Neural progenitor cell (in vitro differentiated cells): ENCODE measurements at places on chromosomes 6 and 20. TPM values are rescaled to one million over a fixed set of nuclear protein-coding genes. Genes with fewer than 3 reads are reported as not detected.
A peak's percentile ranks its signal among the peaks of the same experiment; 100 is the strongest.

TRIM38 gene
- total RNA-seq = 0.25 and 0.30 TPM in 2 replicates

DNA sequence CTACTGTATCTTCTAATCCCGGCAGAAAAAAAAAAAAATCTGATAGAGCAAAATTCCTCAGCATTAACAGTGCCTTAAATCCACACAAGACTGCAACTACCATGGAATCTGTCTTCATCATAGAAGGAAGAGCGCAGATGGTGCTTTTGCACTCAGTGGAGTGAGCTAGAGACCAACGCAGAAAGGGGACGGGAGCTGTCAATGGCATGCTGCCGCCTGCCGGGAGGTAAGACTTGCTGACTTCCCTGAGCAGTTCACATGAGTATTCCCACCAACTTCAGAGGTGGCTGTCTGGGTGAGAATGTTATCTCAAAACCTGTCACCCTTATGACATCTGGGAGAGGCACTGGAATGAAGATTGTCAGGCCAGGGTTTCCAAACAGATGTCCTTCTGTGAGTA, 35.6 kb downstream of the DZANK1 start:
- no peak overlapping the region for H3K27ac ChIP-seq
- DNase-seq = no peak
- H3K27me3 ChIP-seq = no peaks in the 10 kb centered on the region
- H3K36me3 ChIP-seq = no peaks in the 10 kb centered on the region
- H3K4me1 ChIP-seq = no peaks in the 10 kb centered on the region

GRCh38 chr6:11727998-11728961, 50.3 kb downstream of the ADTRP start:
- H3K4me1 ChIP-seq = peaks cover 10% of the 10 kb centered on the region
- no peaks in the 10 kb centered on the region for H3K27me3 ChIP-seq
- H3K36me3 ChIP-seq = no peaks in the 10 kb centered on the region
- no peak overlapping the region for H3K27ac ChIP-seq

- H3K4me3 ChIP-seq = no peak overlapping the region
- H3K27ac ChIP-seq = peak overlapping the region; percentile 87
- no peaks in the 10 kb centered on the region for H3K36me3 ChIP-seq
- H3K27me3 ChIP-seq = no peaks in the 10 kb centered on the region
- DNase-seq = no peak
Observed at GRCh38 chr6:3340358-3340802, 81.6 kb downstream of the PSMG4 start.

- H3K27ac ChIP-seq = no peak overlapping the region
- DNase-seq = no peak
- no peak overlapping the region for H3K4me3 ChIP-seq
Observed at GRCh38 chr6:142406131-142406530, 104.3 kb downstream of the ADGRG6 start.
